Nephron progenitor cell (in vitro differentiated cells): ENCODE measurements at places on chromosomes 2 and 18.

- H3K4me3 ChIP-seq: no peak overlapping the region
- no peaks in the 10 kb centered on the region for H3K36me3 ChIP-seq
- no peaks in the 10 kb centered on the region for H3K27me3 ChIP-seq
- no peak for DNase-seq
Observed at GRCh38 chr2:199798831-199799580, 52.0 kb downstream of the FTCDNL1 start.

GRCh38 chr2:69026026-69026425, 13.0 kb downstream of the ANTXR1 start:
- DNase-seq: no peak
- peaks cover under 1% of the 10 kb centered on the region for H3K4me1 ChIP-seq
- H3K36me3 ChIP-seq: peaks cover 37% of the 10 kb centered on the region
- H3K27me3 ChIP-seq: no peaks in the 10 kb centered on the region
- H3K27ac ChIP-seq: no peak overlapping the region
- H3K4me3 ChIP-seq: no peak overlapping the region

DNA sequence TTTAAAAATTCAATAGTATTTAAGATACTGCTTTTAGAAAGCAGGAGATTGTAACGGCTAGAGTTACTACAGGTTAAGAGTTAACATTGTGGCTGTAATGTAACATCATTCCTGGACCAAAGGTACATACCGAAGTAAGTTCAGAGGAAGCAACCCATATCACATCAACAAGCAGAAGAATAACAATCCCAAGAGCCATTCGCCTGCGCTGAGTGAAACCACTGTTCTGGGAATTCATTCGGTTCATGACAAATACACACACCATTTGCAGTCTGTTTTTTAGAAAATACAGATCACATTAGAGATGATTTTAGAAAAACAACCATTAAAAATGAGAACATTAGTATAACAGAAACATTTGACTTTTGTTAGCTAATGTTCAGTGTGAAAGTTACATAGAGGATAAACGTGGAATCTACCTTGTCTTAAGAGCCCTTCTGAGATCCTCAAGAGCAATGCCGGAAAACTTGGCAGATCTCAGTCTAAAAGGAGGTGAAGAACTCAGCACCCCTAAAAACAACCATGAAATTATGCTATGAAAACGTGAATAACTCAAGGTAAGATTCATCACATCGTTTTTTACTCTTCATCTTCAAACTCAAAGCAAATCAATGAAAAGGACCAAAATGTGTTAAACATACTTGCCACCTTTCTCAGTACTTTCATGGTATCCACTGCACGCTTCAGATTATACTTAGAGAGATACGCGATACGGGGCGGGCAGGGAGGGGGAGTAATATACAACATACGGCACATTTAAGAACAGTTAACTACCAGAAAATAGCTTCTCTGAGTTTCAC, 1.2 kb downstream of the SLC35F5 start:
- H3K27ac ChIP-seq: no peak overlapping the region
- peaks cover 25% of the 10 kb centered on the region for H3K36me3 ChIP-seq

DNA sequence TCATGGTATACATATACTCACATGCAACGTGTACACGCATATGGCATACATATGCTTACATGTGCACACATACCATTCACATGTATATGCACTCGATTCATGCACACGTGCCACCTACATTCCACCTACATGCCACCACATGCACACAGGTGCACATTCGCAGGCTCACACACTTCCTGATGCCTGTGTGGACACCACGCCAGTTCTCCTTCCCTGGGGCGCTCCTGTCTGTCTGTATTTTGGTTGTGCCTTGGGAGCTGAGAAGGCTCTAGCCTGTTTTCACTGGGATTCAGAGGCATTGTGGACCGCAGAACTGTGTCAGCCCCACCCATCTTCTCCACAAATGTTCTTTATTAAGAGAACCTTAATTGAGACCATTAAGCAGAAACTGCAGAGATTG, 96.6 kb upstream of the CTDP1 start:
- DNase-seq: no peak
- peaks cover 7% of the 10 kb centered on the region for H3K27me3 ChIP-seq
- H3K4me1 ChIP-seq: peaks cover 23% of the 10 kb centered on the region
- H3K27ac ChIP-seq: no peak overlapping the region
- no peaks in the 10 kb centered on the region for H3K36me3 ChIP-seq

DNA sequence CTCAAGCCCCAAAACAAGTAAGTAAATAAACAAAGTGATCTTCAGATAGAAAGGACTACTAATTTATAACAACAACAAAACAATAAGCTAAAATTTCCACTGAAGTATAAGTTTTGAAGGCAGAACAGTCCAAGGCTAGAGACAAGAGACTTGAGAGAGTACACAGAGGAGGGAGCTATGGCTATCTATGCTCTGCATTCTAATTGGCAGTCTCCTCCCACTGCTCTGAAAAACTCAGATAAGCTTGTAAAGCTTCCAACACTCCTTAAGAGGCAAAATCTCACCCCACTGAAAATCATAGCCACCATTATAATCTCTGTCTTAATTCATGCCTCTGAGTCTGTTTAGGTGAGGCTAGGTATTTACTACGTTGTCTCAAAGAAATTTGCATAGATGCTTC, 714.6 kb upstream of the LRATD1 start:
- H3K27ac ChIP-seq: no peak overlapping the region
- no peaks in the 10 kb centered on the region for H3K4me1 ChIP-seq
- peaks cover 5% of the 10 kb centered on the region for H3K27me3 ChIP-seq
- no peak overlapping the region for H3K4me3 ChIP-seq
- DNase-seq: no peak
- H3K36me3 ChIP-seq: no peaks in the 10 kb centered on the region

DNA sequence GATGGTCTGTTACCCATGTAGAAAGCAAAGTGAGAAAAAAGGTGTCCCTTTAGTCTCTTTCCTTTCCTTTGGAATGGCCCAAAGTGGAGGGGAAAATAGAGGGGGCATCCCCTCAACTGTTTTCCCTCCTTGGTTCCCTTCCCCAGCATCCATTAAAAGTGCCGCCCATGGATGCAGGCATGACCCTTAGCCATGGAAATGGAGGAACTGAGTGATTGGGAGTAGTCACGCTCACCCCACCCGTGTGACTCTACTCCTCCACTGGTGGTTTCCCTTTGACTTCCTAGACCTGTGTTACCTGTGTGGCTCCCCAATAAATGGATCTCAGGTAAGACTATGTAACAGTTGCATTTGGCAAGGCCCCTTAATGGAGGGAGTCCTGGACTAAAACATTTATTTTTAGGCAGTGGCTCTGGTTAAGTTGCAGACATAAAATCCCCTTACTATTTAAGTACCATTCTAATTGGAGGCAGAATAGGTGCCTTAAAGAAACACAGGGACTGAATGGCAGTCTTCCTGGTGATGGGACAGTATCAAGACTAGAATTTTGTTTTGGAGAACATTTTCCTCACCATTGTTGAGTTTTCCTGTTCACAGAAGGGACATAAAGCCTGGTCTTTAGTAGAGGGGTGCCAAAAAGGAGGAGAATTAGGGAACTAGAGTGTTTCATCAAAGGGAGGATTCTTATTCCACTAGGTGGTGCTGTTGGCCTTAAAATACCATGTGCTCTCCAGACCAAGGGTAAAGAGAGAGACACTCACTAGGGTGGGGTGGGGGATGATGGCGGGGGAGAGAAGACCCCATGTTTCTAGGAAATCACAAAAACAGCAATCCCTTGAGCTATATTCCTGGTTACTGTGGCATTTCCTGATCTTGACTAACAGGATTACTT, 25.7 kb upstream of the PLA2R1 start:
- no peaks in the 10 kb centered on the region for H3K4me1 ChIP-seq
- H3K4me3 ChIP-seq: no peak overlapping the region
- H3K27ac ChIP-seq: no peak overlapping the region
- peak; percentile 12 for DNase-seq
- peaks cover 15% of the 10 kb centered on the region for H3K36me3 ChIP-seq
- H3K27me3 ChIP-seq: no peaks in the 10 kb centered on the region

- H3K27ac ChIP-seq: no peak overlapping the region
- H3K36me3 ChIP-seq: no peaks in the 10 kb centered on the region
- no peak overlapping the region for H3K4me3 ChIP-seq
- H3K4me1 ChIP-seq: peaks cover 6% of the 10 kb centered on the region
- peaks cover 22% of the 10 kb centered on the region for H3K27me3 ChIP-seq
- no peak for DNase-seq
Observed at GRCh38 chr2:235432741-235433520, 60.9 kb upstream of the AGAP1 start.

DNA sequence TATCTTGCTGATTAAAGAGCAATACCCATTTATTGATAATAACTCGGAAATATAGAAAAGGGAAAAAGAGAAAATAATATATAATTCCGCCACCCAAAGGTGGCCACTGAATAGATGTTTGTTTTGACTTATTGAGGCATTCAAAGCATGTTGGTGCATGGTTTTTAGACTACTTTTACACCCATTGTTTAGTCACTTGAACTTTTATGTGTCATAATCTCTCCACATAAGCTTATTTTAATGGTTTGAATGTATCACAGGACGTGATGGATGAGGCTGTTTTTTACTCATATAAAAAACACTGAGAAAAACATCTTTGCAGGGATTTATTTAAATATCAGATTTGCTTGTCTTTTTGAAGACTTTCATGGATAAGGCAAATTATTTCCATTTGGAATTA, 120.4 kb downstream of the ACKR3 start:
- H3K27ac ChIP-seq: no peak overlapping the region
- peaks cover 94% of the 10 kb centered on the region for H3K4me1 ChIP-seq
- H3K27me3 ChIP-seq: peaks cover 22% of the 10 kb centered on the region
- no peak overlapping the region for H3K4me3 ChIP-seq
- no peaks in the 10 kb centered on the region for H3K36me3 ChIP-seq
- DNase-seq: no peak

- no peaks in the 10 kb centered on the region for H3K36me3 ChIP-seq
- H3K4me3 ChIP-seq: no peak overlapping the region
- no peak overlapping the region for H3K27ac ChIP-seq
- no peaks in the 10 kb centered on the region for H3K27me3 ChIP-seq
Observed at GRCh38 chr2:178269438-178270224, 75.3 kb downstream of the OSBPL6 start.

- H3K27me3 ChIP-seq: no peaks in the 10 kb centered on the region
- no peak overlapping the region for H3K27ac ChIP-seq
- H3K36me3 ChIP-seq: peaks cover 24% of the 10 kb centered on the region
- peaks cover 12% of the 10 kb centered on the region for H3K4me1 ChIP-seq
- no peak overlapping the region for H3K4me3 ChIP-seq
Observed at GRCh38 chr2:112006076-112006410, 49.0 kb upstream of the TMEM87B start.

DNA sequence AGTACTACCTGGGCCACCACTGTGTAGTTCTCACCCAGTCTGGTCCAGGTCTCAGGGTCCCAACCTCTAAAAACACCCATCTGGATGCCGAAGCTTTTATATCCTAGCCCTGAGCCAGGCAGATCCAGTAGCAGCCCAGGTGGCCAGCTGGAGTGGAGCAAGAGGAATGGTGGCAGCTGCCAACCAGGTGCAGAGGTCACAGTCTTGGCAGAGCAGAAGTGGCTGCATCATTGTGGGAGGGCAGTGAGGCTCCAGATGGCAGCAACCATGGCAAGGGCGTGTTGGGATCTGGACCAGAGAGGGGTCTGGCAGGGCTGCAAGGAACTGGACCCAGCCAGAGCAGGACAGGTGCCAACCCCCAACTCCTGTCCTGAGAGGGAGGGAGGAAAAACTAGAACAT, 72.2 kb upstream of the AGAP1 start:
- H3K27me3 ChIP-seq: peaks cover 11% of the 10 kb centered on the region
- DNase-seq: no peak
- H3K4me1 ChIP-seq: peaks cover 12% of the 10 kb centered on the region
- H3K27ac ChIP-seq: no peak overlapping the region
- no peak overlapping the region for H3K4me3 ChIP-seq

DNA sequence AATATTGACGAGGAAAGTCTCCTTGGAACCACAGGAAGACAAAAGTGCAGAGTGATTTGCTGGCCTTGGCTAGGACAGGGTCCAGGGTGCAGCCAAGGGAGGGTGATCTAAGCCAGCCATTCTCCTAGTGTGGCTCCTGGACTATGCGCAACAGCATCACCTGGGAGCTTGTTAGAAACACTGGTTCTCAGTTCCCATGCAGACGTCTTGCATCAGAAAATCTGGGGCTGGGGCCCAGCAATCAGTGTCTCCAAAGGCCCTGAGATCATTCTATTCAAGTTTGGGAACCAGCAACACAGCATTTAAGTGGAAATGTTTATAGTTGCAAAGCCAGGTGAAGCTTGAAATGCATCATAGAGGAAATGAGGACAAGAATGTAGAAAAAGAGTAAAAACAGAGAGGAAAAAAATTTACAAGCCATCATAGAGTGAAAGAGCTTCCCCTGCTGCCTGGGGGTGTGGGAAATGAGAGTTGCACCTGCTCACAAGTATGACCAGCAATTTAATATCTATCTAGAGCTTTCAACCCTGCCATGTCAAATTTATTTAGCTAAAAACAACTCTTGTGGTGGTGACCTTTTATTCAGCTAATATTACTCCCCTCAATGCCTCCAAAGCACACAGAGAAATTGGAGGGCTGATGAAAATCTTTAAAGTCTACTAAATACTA, 54.4 kb upstream of the SEC11C start:
- no peak for DNase-seq
- no peaks in the 10 kb centered on the region for H3K36me3 ChIP-seq
- H3K27ac ChIP-seq: no peak overlapping the region
- peaks cover 4% of the 10 kb centered on the region for H3K4me1 ChIP-seq
- H3K4me3 ChIP-seq: no peak overlapping the region
- peaks cover 64% of the 10 kb centered on the region for H3K27me3 ChIP-seq

- no peak overlapping the region for H3K4me3 ChIP-seq
- H3K27me3 ChIP-seq: peaks cover 37% of the 10 kb centered on the region
- no peaks in the 10 kb centered on the region for H3K36me3 ChIP-seq
Observed at GRCh38 chr2:240178564-240178963, 38.1 kb upstream of the OTOS start.

DNA sequence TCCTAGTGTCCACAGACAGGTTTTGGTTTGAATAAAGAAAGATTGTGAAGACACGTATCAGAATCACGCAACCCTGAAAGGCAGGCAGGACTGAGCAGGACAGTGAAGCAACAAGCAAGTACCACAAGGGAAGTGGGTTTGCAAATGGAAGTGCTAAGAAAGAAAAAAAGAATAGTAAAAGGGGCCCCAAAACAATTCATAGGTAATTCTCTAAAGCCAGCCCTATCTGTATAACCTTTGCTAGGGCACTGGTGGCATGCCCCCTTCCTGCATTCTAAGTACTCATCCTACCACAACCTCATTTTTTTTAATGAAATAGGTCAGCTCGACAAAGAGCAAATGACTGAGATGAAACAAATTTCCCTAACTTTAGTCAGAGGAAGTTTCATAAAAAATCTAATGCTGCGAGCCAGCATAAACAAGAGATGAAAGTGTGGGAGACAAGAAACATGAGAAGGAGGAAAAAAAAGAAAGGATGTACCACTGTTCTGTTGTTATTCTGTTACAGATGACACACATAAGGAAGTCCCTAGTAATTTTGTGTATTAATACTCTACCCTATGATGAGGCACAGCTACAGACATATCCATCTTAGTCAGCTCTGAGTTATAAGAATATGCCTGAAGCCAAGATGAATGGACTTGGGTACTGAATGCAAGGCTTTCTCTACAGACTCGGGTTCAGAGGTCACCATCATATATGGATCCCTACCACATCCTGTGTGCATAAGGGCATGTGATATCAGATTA, 32.2 kb downstream of the IKZF2 start:
- no peak overlapping the region for H3K27ac ChIP-seq
- H3K36me3 ChIP-seq: no peaks in the 10 kb centered on the region
- no peaks in the 10 kb centered on the region for H3K27me3 ChIP-seq
- H3K4me3 ChIP-seq: no peak overlapping the region
